ENCODE measurements at places on chromosomes 12 and 14. TPM values are rescaled to one million over a fixed set of nuclear protein-coding genes. Genes with fewer than 3 reads are reported as not detected.

The TFCP2 gene
- total RNA-seq: 11.5 TPM

The NPAS3 gene
- total RNA-seq: 1.1 TPM

The DRAM1 gene
- 13.1 TPM for total RNA-seq

The RTL1 gene
- 0.80 TPM for total RNA-seq

The KRT83 gene
- total RNA-seq: not detected

The RPL10L gene
- 7.8 TPM for total RNA-seq

The ADAMTS20 gene
- not detected for total RNA-seq

The LRP1-AS gene
- total RNA-seq: not detected

The GPR132 gene
- total RNA-seq: 1.4 TPM

The VSIG10 gene
- total RNA-seq: 49.5 TPM

The DDX47 gene
- 44.6 TPM for total RNA-seq

The CD163L1 gene
- 8.2 TPM for total RNA-seq

The MIP gene
- total RNA-seq: not detected

The LTBR gene
- total RNA-seq: 264 TPM

The NANOG gene
- total RNA-seq: 0.23 TPM

The ETFBKMT gene
- 7.0 TPM for total RNA-seq

The CAND1 gene
- 65.1 TPM for total RNA-seq

The TEAD4 gene
- 20.9 TPM for total RNA-seq

The SRRM4 gene
- total RNA-seq: 0.11 TPM

The TMEM30B gene
- 98.5 TPM for total RNA-seq

The OTUB2 gene
- total RNA-seq: 3.0 TPM

The ANKRD33 gene
- total RNA-seq: not detected

All from prostate gland (tissue), 2 donors.